ENCODE measurements at places on chromosomes 7 and 10.

GRCh38 chr7:50632561-50633413, 67.6 kb upstream of the DDC start:
- peak; percentile 8 for DNase-seq

DNA sequence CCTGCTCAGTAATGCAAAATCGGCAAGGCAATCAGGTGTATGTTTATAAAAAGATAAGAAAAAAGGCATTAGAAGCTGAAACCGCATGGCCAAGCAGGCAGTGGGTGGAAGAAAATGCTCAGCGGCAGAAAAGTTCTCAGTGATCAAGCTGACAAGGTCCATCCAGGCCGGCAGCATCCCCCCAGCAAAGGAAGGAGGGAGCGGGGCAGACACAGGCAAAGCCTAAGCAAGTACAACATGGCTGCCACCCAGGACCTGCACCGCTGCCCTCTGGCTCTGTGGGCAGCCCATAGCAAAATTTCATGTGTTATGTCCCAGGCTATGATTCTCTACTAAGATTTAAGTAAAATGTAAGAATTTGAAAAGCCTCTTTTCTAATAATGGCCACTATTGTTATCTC, 45.4 kb downstream of the MRPS24 start:
- no peak for DNase-seq

DNA sequence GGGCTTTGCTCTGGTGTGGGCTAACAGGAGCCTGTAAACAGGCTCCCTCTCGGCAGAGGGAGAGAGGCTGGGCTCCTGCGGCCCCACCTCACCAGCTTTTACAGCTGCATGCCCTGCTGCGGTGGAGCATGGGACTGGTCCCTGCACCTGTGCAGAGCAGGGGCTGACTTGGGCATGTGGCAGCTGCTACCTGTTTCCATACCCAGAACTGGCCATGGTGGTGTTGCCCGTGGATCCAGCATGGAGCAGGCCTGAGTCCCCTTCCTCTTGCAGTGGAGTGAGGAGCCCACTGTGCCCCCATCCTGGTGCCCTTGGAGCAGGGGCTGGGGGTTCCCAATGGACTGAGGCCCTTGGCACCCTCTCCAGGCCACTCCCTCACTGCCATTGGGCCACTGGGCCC, 91.9 kb upstream of the MGMT start:
- no peak for DNase-seq

DNA sequence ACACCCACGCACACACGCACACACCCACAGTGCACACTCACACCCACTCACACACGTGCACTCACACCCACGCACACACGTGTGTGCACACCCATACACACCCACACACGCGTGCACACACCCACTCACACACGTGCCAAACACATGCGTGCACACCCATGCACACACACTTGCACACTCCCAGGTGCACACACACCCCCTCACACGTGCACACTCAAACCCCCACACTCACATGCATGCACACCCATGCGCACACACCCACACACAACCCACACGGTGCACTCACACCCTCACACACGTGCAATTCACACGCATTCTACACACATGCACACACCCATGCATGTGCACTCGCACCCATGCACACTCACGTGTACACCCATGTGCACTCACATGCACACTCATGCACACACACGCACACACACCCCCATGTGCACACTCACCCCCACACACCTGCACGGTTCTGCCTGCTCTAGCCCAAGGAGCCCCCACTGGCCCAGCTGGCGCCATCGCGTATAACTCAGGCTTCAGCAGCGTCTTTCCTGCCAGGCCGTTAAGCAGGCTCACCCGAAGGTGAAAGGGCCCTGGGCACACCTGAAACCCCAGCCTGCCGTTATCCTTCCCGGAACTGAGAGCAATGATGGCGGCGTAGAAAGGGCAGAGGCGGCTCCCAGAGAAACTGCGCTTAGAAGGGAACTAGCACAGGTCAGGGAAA, 63.9 kb upstream of the PDGFA start:
- no peak for DNase-seq

- no peak for DNase-seq
Observed at GRCh38 chr10:101284101-101284743, 55.0 kb upstream of the LBX1 start.

GRCh38 chr7:128259131-128260061, 18.3 kb downstream of the LEP start:
- DNase-seq: no peak

GRCh38 chr10:85992324-85992723, 374.3 kb downstream of the GRID1 start:
- no peak for DNase-seq

- DNase-seq: no peak
Observed at GRCh38 chr7:156963472-156963871, 14.0 kb downstream of the NOM1 start.

DNA sequence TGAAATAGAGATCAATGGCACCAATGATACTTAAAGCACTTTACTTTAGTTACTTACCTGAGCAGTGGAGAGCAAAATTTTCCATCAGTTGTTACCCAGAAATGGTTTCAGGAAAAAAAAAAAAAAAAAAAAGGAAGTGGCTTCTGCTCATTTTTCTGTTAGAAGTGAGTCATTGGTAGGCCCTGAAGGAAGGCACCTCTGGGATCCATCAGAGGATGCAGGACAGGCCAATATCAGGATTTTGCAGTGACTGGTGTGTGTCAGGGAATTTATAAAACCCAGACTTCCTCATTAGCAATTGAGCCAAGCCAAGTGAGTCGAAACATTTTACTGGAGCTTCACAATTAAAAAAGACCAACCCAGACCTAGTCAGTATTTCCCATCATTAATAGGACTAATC, 2.3 kb upstream of the SMIM30 start:
- DNase-seq: no peak

- no peak for DNase-seq
Observed at GRCh38 chr10:131546086-131546810, 234.7 kb upstream of the TCERG1L start.

DNA sequence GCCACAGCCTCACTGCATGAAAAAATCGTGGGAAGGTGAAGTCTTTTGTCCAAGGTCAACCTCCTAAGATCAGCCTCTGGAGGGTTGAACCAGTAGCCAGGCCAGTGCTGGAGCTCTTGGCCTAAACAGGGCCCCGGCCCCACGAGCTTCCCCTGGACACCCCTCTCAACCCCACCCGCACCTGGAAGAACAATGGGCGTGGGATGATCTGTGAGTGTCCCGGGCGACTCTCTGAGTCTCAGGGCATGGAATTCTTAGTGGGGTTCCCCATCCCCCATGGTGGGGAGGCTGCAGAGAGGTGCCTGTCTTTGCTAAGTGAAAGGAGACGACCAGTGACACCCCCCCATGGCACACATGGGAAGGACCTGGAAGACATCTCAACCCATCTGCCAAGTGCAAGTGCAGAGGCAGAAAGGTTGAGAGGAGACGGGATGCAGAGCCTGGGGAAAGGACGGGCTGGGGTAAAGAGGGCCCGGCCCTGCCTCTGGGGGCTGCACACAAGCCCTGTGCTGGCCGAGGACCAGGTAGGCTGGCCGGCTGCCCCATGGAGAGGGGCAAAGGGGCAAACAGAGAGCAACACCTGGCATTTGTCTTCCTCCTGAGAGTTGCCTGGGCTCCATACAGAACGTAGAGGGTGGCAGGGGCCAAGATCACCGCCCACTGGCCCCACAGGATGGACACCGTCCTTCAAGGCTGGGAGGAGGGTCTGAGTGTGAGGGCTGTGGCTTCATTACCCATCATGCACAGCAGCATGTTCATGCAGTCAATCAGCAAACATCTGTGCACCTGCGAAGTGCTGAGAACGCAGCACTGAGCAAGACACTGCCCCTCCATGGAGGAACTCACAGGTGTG, 163.0 kb upstream of the PPP2R2D start:
- DNase-seq: no peak

GRCh38 chr10:78214955-78215354, 181.3 kb downstream of the RPS24 start:
- no peak for DNase-seq

GRCh38 chr10:111677759-111678158, 505.8 kb downstream of the GPAM start:
- DNase-seq: no peak

DNA sequence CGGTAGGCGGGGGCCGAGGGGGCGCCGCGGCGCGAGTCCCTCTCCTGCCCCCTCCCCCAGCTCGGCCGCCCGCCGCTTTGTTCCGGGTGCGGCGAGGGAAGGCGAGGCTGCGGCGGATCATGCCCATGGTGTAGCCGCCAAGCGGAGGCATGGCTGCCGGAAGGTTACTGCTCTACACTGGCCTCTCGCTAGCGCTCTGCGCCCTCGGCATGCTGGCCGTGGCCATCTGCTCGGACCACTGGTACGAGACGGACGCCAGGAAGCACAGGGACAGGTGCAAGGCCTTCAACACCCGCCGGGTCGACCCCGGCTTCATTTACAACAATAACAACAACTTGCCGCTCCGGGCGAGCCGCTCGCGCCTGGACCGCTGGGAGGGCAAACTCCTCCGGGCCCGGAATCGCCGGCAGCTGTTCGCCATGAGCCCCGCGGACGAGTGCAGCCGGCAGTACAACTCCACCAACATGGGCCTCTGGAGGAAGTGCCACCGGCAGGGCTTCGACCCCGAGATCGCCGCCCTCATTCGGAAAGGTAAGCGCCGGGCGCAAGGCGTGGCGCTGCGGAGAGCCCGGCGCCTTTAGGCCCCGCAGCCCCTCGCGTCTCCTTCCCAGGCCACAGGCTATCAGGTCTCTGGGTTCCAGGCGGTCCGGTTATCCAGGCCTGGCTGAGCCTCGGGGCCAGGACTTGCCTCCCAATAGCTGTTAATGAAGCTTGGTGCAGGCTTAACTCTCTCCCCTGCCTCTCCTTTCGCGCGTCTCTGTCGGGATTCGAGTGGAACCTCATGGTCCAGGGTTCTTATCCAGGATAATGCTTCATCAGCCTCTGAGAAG, 513 bp downstream of the TMEM178B start:
- DNase-seq: no peak

DNA sequence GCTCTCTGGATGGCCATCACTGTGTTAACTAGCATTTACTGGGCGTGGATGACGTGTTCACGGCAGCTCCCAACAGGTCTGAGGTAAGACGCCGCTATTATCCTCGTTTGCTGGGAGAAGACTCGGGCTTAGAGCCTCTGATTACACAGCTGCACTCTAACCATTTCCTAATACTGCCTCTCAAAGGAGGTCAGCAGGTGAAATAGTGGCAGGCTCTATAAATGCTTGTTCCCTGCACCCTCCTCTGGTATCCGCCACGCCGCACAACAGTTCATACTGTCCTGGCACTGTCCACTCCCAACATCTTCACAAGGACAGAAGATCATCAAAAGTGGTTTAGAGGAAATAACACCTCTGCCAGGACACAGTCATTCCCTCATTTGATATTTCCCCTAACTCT, 28.3 kb downstream of the HIPK2 start:
- no peak for DNase-seq

GRCh38 chr7:23530405-23530804, 1.4 kb downstream of the TRA2A start:
- no peak for DNase-seq

DNA sequence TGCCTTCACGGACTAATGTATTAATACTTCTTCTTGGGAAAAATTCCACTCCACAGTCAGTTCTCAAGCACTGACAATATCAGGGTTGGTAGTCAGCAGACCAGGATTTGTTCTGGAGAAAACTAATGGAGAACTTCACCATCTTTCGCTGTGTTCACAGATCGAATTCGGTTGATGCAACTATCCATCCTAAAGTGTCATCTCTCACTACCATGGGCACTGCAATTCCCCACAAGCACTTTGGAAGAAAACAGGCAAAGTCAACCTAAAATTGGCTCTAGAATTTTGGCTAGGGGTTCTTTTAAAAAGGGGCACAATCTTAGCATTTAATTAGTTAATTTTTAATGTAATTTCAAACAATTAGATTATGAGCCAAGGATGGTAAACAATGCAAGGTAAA, 164.4 kb downstream of the HGF start:
- no peak for DNase-seq

DNA sequence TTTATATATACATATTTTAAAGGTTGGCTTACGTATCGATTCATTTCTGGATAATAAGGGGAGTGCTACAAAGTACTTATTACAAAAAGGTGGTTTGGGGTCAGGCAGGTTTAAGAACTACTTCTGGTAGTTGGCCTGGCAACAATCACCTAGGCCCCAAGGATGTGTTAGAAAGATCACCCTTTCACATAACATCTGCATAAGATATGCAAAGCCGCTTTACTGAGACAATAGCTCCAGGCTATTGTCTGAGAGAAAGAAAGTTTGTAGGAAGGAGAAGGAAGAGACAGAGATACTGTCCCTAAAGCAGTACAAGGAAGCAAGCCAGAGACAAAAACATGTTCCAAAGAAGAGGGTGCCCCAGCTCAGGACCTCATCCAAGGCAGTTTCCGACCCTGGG, 6.2 kb downstream of the PAXIP1 start:
- DNase-seq: no peak

DNA sequence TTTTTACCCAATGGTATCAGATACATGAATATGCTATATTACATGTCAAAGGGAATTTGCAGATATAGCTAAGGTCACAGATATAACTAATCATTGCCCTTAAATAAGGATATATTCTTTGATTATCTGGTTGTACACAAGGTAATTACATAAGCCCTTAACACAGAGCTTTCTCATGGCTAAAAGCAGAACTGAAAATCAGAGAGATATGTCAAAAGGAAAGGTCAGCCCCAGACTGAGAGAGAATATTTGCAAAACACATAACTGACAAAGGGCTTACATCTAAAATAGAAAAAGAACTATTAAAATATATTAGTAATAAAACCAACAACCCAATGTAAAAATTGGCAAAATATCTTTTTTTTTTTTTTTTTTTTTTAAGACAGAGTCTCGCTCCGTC, 1029.5 kb upstream of the LRRN3 start:
- no peak for DNase-seq

GRCh38 chr10:65548001-65548400, 1377.8 kb upstream of the LRRTM3 start:
- DNase-seq: no peak

- DNase-seq: no peak
Observed at GRCh38 chr7:121041516-121042148, 53.1 kb downstream of the CPED1 start.

- DNase-seq: no peak
Observed at GRCh38 chr10:90111671-90112070, 410.3 kb downstream of the KIF20B start.

DNA sequence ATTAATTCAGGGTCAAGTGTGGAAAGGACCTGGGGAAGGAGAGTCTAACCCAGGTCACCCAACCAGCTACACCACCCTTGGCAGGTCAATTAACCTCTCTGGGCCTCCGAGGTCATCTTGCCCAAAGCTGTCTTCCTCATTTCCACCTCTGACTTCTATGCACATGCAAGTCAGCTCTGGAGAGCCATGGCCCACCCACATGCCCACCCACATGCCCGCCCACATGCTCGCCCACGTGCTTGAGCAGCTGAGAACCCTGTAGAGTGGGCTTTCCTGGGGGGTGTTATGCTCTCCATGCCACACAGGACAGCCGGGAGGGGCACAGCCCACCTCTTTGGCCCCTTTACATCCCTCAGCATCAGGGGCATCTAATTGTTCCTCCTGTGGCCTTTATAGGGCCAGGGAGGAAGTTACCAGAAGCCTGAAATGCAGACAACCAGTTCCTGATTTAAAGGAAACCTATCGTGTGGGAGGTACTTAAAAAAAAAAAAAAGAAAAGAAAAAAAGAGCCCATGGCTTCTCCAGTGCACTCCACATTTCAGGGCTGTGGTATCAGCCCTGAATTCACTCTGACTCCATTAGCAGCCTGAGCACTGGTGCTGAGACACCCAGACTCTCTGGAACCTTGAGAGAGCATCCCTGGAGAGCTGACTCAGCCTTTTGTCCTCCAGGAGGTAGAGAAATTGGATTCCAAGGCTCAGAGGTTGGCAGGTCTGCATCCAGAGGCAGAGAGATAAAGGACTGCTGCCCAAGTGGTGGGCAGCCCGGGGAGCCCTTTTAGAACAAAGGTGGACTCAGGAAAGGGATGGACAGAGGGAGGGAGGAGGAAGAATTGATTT, 176.2 kb upstream of the ZMIZ1 start:
- DNase-seq: no peak

Data from activated naive CD8-positive, alpha-beta T cell treated with anti-CD3 and anti-CD28 coated beads, Interleukin-2, amount 50 U/mL, for 16 hours (primary cell).